Stimulated activated CD8-positive, alpha-beta memory T cell treated with anti-CD3 and anti-CD28 coated beads, Interleukin-2, amount 100 ng/mL, for 1 hour (primary cell): ENCODE measurements at places on chromosomes 6 and 20.

DNA sequence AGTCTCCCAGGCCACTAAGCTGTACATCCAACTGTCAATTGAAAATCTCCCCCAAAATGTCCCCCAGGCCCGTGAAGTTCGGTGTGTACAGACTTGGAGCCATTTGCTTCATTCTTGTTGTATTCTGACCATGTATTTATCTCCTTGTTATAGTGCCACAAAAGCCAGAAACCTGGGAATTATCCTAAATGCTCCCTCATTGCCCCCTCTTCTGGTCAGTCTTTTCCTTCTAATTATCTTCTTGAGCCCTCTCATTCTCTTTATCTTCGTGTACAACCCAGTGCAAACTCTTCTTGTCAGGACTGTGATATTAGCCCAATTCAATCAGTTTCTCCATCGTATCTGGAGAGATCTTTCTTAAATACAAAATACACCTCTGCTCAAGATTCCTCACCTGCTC lies 64.7 kb downstream of the RFX6 start:
- DNase-seq: no peak

DNA sequence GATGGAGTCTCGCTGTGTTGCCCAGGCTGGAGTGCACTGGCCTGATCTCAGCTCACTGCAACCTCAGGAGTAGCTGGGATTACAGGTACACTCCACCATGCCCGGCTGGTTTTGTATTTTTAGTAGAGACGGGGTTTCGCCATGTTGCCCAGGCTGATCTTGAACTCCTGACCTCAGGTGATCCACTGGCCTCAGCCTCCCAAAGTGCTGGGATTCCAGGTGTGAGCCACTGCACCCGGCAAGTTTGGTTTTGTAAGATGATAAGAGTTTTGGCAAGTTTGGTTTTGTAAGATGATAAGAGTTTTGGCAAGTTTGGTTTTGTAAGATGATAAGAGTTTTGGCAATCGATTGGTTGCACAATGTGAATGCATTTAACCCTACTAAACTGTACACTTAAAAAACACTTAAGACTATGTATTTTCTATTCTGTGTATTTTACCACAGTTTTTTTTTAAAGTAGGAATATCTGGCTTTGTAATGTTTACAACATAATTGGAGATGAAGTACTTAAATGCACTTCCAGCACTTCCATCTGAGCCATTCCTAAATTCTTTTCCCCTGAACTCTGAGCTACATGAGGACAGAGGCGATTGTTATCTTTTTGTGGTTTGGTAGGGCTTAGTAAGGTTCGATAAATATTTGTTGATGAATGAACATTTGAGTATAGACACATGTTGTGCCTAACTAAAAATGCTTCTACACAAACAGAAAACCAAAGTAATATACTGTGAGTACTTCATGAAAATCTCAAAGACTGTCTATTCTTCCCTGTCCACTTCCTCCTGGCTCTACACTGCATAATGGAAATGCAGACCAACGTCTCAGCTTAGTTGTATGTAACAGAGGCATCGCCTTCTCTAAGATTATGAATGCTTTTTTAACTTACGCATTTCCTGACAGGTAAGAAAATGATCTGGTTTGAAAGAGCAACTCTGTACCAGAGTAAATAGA lies 18.8 kb downstream of the SAMHD1 start:
- no peak for DNase-seq

DNA sequence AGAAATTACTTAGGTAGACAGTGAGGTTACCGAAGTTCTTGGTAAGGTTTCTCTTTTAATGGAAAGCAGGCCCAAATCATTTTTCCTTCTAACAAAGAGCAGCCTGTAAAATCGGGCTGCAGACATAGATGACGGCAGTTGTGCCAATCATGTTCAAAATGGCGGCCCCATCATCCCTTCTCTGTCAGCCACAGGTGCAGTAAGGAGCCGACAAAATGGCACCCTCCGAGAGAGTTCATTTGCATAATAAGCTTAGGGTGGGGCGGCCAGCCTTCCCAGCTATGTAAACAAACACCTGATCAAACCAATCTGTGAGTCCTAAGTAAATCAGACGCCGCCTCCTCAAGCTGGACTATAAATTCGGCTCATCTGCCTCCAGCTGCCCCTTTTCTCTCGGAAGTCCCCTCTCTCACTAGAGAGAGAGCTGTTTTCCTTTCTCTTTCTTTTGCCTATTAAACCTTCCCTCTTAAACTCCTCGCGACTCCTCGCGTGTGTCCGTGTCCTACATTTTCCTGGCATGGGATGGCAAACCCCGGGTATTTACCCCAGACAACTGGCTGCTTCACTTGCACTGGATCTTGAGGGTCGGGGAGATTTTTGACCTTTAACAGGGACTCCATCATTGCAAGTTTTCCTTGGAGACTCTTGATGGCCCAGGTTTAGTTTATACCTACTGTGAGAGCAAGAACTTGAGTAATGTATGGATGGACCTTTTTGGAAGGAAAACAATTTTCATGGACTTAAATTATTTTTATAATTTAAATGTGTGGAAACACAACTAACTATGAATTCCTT lies 8.9 kb upstream of the DDR1 start:
- DNase-seq: no peak

DNA sequence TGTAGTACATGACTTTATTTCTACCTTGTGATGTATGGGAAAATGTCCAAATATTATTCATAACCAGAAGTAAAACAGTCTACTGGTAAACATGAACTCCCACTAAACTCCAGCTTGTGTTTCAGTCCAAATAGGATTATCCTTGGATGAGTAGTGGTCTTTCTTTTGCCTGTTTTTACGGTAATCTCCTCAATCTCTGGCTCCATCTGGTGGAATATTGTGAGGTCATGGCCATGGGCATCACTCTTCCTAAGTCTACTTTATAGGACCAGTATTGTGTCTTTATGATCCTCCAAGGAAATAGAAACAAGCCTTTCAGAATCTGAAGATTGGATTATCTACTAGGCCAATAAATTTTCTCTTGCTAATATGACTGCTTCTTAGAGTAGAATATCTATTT lies 505.0 kb downstream of the BMP2 start:
- no peak for DNase-seq

GRCh38 chr6:90214461-90214860 lies 82.2 kb downstream of the BACH2 start:
- no peak for DNase-seq

GRCh38 chr6:11950109-11950508 lies 62.0 kb upstream of the HIVEP1 start:
- DNase-seq: no peak
